Cardiac muscle cell (in vitro differentiated cells and primary cell): ENCODE measurements at places on chromosomes 5 and 9. TPM values are rescaled to one million over a fixed set of nuclear protein-coding genes. Genes with fewer than 3 reads are reported as not detected.

The FAM78A gene
- total RNA-seq: 39.6 and 42.6 TPM in 2 replicates

The IL13 gene
- total RNA-seq: not detected in 2 replicates

The CXCL14 gene
- total RNA-seq: 0.11 and 1.2 TPM in 2 replicates

The SEMA5A gene
- total RNA-seq: 14.6 and 16.6 TPM in 2 replicates

The TLX3 gene
- not detected in 2 replicates for total RNA-seq

The ORM2 gene
- total RNA-seq: not detected in 2 replicates

The SLCO4C1 gene
- total RNA-seq: under 0.01 TPM in 1 of 2 replicates, not detected in the other

The NRG2 gene
- total RNA-seq: 16.5 and 20.7 TPM in 2 replicates

The RANBP17 gene
- 16.8 and 20.0 TPM in 2 replicates for total RNA-seq

The GABRA6 gene
- not detected in 2 replicates for total RNA-seq

The CDH9 gene
- not detected in 2 replicates for total RNA-seq

The NEUROG1 gene
- total RNA-seq: not detected in 2 replicates
